ENCODE measurements at places on chromosomes 5 and 9.
A peak's percentile ranks its signal among the peaks of the same experiment; 100 is the strongest.

DNA sequence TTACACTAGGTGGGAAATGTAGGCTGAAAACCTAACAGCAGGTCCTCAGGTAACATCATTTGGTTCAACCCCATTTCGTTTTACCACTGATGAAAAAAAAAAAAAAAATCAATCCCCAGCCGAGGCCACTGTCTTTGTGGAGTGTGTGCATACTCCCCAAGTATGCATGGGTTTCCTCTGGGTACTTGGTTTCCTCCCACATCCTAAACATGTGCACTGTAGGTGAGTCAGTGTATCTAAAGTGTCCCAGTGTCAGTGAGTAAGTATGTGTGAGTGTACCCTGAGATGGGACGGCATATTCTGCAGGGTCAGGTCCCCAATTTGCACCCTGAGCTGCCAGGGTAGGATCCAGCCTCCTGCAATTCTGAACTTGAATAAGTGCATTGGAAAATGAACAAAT, 966.5 kb upstream of the DMAC1 start:
- no peak for DNase-seq

GRCh38 chr9:87535817-87536539, 38.3 kb downstream of the DAPK1 start:
- DNase-seq: no peak

DNA sequence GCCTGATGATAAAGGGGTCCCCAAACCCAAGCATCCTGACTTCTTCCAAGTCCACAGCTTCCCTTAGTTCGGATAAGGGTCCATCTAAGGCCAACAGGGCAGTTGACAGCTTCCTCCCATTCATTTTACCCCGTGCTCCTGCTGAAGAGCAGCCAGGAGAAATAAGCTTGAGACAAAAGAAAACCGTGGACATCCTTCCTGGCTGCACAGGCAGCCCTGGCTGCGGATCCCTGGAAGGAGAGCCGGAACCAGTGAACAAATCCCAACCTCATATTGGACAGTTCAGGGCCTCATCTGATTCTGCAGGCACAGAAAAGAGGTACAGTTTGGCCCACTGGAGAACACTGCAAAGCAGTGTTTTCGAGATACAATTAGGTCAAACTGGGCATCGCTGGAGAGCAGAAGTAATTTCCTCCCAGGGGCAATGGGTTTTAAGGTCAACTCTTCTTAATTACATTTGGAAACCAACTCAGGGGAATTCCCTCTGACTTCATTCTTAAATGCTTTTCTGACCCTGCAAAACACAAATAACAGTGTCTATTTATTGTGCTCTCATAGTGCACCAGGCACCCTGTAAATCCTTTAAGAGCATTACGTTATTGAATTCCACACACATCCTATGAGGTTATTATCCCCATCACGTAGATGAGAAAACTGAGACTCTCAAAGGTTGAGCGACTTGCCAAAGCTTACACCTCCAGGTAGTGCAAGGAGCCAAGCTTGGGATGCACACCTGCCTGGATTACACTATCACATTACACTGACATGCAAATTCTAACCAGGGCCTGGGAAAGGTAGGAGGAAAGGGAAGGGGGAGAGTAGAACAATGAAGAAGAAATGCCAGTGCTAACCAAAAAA, 21.2 kb downstream of the ADAM19 start:
- DNase-seq: no peak

DNA sequence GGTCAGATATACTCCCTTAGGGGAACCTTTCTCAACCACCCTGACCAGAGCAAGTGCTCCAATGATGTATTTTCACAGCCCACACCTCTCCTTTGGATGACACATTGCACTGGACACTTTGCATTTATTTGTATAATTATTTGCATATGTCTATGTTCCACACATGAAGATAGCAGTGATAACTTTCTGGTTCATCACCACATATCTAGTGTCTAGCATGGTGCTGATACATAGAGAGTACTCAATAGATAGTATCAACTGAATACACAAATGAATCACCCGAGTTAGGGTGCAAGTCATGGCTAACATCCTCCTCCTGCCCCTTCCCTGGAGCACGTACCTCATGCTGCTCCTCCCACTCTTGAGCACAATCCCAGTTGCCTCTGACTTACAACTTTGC, 617.6 kb downstream of the EBF1 start:
- no peak for DNase-seq

- DNase-seq: no peak
Measured at GRCh38 chr5:68274847-68275651, 59.5 kb downstream of the PIK3R1 start.

DNA sequence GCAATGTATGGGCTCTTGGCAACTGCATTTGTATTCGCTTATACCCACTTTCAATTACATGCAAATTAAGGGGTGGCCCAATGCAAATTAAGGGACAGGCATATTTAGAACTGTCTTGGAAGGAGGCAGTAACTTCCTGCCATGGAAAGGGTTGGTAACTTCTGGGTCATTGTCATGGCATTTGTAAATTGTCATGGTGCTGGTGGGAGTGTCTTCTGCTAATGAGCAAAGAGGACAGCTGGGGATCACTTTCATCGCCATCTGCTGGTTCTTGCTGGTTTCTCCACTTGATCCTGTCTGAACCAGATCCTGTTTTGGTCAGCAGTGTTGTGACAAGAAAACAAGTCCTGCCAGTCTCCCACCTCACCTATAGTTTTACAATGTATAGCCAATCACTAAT, 23.3 kb upstream of the UGT3A2 start:
- no peak for DNase-seq

DNA sequence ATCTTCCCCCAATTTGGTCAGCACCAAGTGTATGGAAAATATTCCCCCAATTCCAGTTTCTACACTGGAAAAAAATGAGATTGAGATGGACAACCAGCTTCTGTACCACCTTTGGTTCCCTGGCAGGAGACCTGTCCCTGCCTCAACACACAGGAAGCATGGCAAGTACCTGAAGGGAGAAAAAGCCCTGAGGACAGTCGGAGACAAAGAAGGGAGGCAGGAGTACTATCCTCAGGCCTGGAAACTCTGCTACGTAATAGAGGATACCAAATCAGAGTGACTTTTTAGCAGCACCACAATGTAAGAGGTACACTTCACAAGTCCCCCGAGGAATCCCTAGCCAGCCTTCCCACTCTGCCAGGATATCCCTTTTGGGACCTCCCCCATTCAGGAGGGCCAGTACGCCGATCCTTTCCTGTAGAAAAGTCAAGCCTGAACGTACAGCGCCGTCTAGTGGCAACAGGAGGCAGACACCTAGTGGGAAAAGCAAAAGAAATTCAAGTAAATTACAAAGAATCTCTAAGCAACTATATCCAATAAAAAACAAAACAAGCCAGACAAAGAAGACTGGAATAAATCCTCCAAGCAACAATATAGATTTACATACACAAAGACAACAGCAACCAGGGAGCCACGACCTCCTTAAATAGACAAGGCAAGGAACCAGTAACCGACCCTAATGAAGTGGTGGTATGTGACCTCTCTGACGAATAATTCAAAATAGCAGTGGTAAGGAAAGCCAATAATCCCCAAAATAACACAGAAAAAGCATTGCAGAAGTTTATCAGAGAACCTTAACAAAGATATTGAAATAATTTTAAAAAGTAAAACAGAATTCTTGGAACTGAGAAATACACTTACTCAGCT, 63.3 kb upstream of the SLCO6A1 start:
- DNase-seq: no peak

GRCh38 chr5:96140496-96140895, 178.8 kb upstream of the ELL2 start:
- DNase-seq: no peak

DNA sequence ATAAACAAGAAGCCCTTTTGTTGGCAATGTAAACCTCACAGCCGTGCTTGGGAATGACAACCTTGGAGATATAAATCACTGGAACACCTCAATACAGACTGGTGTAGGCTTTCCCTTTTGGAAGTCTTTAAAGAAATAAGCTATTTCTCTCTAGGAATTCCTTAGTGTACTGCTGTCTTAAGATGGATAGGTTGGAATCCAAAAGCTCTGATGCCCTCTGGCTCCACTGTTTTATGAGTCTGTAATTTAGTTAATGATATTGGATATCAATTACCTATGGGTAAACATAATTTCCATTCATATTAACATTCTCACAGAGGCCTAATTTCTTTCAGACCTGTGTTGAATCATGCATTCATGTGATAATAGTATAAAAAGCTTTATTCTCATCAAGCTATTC, 435.9 kb upstream of the MPDZ start:
- DNase-seq: no peak

DNA sequence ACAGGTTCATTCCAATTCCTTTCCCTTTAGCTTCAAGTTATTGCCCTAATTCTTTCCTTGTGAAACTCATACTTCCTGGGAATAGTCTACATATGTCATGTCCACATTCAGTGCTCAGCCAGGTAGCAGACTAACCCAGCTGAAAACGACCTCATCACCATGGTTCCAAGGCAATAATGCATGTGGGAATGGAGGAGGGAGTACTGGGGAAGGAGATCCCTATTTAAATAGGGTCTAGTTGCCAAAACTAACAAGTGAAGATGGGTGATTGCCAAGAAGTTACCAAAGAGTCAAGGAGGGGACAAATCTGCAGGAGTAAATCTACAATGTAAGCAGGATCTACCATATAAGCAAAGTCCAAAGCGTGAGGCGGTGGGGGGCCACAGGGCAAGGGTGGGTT, 47.3 kb upstream of the MCTP1 start:
- DNase-seq: no peak

DNA sequence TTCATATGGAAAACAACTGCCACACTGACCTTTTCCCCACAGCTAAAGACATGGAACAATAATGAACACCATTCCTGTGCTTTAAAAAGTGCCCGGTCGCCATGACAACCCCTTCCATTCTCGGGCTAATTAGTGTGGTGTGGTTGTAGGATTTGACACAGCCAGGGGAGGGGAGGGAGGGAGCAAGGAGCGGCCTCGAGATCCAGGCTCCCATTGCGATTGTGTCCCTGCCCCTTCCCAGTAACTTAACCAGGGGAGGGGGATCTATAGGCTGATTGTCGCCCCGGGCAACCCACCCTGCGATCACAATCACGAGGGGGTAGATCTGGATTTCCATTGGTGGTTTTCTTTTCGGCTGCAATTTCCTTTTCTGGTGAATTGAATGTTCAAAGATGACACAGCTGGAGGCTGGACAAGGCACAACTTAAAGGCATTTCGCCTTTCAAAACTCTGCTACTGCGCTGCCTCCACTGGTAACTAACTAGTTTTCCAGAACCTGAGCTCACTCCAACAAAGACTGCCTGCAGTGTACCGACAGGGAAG, 96.7 kb upstream of the RETREG1 start:
- no peak for DNase-seq

DNA sequence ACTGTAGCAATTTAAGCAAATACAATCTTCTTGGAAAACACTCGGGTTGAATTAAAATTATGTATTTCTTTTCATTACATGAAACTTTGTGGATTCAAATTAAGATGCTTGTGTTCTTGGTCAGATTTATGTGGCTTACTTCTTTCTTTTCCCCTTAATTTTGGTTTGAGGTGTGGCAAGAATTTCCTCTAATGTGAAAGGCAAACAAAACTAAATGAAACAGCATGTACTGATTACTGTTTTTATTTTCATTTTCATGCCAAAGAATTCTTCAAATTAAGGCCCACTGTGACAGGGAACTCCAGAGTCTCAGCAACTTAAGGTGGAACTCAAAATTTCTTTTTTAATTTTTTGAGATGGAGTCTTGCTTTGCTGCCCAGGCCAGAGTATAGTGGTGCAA, at the start of gene OMD:
TSS of gene OMD (minus strand) at position 132 of the 400 bp plus-strand sequence. CDS start 6,913 bp downstream, outside the sequence.
- DNase-seq: no peak

- DNase-seq: no peak
Measured at GRCh38 chr9:126676685-126677143, 63.0 kb downstream of the LMX1B start.

GRCh38 chr5:34047774-34048572, 5.0 kb upstream of the C1QTNF3 start:
- DNase-seq: no peak

DNA sequence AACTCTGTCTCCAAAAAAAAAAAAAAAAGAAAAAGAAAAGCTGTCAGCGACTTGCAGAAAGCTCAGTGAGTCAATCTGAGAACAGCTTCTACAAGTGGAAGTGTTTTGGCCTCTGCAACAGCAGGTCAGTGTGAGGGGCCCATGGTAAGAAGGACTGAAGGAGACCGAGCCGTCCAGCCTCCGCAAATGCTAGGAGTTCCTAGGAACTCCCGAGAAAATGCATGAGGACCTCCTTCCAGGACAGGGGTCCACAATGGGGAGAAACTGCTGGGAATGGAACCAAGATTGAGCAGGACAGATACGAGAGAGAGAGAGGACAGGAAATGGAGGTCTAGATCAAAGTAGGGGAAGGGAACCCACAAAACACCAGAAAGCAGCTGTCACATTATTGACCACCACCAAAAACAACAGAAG, 180.5 kb downstream of the CRB2 start:
- DNase-seq: no peak

DNA sequence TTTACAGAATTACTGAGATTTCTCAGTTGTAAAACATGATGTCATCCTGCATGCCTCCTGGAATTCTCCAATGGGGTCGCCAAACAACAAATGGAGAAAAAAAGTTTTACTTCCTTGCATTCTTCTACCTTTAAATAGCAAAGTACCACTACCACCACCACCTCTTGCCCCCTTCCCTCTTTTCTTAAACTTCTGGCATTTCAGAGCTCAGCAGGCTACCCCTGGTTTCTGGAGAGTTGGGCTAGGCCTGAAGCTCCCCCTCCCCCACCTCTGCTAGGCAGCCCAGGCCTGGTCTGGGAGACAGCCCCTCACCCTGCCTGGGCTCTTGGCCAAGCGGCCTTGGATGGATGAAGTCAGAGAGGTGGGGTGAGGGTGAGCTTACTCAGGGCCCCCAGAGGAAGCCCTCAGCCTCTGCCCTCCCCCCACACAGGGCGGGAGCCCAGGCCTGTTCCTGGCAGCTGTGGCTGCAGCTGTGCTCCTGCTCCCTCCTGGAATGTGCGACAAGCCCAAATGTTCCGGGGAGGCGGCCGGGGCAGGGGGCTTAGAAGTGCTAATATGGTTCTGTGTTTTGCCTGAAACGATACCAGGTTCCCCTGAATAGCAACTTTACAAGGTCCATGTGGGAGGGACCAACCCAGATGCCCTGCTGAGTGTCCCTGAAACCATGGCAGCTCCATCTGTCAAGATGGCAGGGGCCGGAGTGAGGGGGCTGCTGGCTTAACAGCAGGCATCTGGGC, 6.0 kb upstream of the CCIN start:
- DNase-seq: peak; percentile 96

GRCh38 chr5:114316167-114316566, 45.7 kb upstream of the KCNN2 start:
- no peak for DNase-seq

DNA sequence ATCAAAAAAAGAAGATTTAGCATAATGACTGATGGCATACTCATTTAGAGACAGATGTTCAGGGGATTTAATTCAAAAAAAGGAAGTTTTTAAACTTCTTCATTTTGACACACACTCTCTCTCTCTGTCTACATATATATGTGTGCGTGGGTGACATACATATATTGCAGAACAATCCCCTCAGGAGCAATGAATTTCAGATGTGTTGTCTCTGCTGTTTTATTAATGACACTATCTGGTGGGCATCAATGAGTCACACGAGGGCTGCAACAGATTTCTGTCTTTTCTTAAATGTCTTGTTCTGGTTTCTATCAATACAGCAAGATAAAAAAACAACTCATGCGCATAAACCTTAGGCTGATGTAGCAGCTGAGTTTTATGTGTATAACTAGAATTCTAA, 123.5 kb upstream of the SLCO6A1 start:
- DNase-seq: no peak
